ENCODE measurements at places on chromosomes 16 and 17.

- DNase-seq = no peak
These were observed 53.0 kb downstream of the TUBD1 start for GRCh38 chr17:59839651-59840328.

DNA sequence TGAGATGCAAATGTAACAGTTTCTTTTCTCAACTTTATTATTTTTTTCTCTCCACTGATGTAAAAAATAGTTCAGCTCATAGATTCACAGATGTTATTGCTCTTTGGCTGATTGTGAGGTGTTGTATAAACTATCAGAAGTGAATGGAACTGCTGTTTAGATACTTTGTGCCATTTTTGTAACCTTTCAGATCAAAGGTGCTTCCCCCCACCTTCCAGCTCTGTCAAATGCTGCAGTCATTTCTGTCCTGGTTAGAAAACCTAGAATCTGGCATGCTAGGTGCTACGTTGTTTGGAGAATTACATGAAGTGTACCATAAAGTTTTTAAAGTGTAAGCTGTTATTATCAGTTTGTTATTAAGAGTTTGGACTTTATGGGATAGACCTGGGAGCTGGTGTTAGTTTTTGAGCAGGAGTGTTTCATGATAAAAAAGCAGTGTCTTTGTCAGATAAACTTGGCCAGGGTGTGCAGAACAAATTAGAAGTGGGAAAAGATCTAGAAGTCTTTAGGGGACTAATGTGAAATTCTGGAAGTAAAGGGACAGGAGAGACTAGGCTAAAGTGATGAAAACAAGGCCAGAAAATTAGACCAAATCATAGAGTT lies 1.8 kb upstream of the WIPI1 start:
- DNase-seq = no peak

GRCh38 chr17:33888455-33888854 lies 366.6 kb upstream of the CCL2 start:
- DNase-seq = no peak

DNA sequence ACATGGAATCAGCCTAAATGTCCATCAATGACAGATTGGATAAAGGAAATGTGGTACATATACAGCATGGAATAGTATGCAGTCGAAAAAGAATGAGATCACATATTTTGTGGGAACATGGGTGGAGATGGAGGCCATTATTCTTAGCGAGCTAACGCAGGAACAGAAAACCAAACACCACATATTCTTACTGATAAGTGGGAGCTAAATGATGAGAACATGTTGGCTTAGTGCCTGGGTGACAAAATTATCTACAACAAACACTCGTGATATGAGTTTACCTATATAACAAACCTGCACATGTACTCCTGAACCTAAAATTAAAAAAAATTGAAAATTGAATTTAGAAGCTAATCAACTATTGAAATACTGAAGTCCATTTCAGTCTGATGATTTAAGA lies 6.1 kb downstream of the ANKS4B start:
- DNase-seq = no peak

GRCh38 chr17:35597604-35598003 lies 10.5 kb downstream of the AP2B1 start:
- DNase-seq = no peak

DNA sequence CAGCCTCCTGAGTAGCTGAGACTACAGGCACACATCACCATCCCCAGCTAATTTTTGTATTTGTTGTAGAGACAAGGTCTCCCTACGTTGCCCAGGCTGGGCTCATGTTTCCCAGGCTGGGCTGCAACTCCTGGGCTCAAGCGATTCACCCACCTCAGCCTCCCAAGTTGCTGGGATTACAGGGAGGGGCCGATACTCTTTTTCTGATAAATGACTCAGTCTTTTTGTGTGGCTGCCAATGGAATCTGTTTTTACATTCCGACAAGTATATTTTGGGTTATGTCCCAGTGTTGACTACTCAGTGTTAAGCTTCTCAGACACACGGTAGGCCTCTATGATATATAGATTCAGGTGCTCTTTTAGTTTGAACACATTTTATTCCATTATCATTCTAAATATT lies 58.1 kb downstream of the SLFN11 start:
- no peak for DNase-seq
